Posterior cingulate gyrus (tissue), 11 donors: ENCODE measurements at places on chromosomes 2 and 18.
A peak's percentile ranks its signal among the peaks of the same experiment; 100 is the strongest.

GRCh38 chr2:60961457-60961856 is 56.1 kb upstream of the PEX13 start:
- DNase-seq: no peak

GRCh38 chr2:133422931-133423351 is 145.3 kb downstream of the NCKAP5 start:
- DNase-seq: no peak

DNA sequence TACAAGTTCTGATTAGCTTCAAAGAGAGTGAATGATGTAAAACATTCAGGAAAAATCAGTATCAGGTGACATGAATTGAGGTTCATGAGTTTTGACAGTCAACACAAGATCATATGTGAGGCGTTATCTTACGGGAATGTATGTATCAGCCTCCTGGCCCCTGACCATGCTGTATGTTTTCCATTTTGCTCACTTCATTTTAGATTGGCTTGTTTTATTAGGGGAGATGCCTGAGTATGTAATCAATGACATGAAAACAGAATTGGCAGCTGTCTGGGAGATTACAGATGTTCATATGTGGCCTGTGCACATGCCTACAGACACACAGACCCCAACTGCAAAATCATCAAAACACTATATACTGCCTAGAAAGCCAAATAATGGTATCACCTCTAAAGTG is 168.5 kb upstream of the RND3 start:
- DNase-seq: no peak

DNA sequence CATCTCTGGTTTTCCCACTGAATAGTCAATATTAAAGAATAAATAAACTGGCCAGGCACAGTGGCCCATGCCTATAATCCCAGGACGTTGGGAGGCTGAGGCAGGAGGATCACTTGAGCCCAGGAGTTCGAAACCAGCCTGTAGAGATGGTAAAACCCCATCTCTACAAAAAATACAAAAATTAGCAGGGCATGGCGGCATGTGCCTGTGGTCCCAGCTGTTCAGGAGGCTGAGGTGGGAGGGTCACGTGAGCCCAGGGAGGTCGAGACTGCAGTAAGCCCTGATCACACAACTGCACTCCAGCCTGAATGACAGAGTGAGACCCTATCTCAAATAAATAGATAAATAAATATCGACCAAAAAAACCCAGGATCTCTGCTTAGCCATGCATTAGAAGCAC is 50.2 kb upstream of the BIN1 start:
- no peak for DNase-seq

- no peak for DNase-seq
Measured at GRCh38 chr2:179255129-179255528, 9.5 kb downstream of the SESTD1 start.

- no peak for DNase-seq
Measured at GRCh38 chr2:38498045-38498481, 104.7 kb downstream of the HNRNPLL start.

- DNase-seq: no peak
Measured at GRCh38 chr2:73970850-73971471, 13.7 kb upstream of the TET3 start.

- DNase-seq: no peak
Measured at GRCh38 chr2:207933396-207934065, 91.8 kb downstream of the PLEKHM3 start.

DNA sequence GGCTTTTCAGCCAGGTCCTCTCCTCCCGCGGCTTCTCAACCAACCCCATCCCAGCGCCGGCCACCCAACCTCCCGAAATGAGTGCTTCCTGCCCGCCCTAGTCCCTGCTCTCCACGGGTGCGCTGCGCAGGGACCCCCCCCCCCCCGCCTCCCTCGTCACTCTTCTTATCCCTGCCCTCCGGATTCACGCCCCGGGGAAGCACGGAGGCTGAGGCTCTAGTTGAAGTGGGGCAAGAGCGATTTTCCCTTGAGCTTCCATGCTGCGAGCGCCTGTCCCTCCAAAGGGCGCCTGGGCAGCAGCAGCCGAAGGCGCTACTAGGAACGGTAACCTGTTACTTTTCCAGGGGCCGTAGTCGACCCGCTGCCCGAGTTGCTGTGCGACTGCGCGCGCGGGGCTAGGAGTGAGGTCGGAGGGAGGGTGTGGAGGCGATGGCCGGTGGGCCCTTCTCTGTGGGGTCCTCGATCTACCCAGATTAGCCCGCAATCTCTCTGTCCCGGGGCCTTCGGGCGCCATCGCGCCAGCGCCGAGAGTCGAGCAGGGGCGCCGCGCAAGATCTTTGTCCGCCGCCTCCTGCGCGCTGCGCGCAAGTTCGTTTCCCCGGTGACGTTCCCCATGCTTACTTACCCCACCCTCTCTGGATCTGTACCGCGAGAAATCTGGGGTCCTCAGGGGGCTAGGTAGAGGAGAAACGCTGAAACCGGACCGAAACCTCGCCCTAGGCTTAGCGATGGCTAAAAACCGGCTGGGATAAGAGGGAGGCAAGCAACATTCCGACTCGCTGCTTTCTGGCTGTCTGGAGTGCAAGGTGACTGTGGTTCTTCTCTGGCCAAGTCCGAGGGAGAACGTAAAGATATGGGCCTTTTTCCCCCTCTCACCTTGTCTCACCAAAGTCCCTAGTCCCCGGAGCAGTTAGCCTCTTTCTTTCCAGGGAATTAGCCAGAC is 677 bp downstream of the GAD1 start:
- DNase-seq: no peak

- DNase-seq: no peak
Measured at GRCh38 chr2:127275789-127276188, 18.2 kb downstream of the ERCC3 start.

- DNase-seq: no peak
Measured at GRCh38 chr2:11873356-11874154, 127.1 kb downstream of the LPIN1 start.

GRCh38 chr2:119242276-119243119 is 18.9 kb downstream of the STEAP3 start:
- no peak for DNase-seq

DNA sequence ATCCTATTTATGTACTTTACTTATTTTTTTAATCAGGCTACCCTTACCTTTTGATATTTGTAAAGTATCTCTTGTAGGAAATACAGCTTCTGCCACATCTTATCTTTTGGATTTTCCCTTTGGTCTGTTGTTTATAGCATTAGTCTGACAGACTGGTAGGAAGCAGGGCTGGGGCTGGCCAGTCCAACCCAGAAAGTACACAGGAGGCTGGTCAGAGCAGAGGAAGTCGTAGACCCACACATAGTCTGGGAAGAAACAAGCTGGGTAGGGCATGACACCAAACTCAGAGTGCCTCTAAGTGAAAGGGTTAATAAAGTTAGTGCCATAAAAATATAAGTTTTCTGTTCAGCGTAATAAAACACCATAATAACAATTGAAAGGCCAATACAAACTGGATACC is 51.7 kb downstream of the BOLA3 start:
- no peak for DNase-seq

- no peak for DNase-seq
Measured at GRCh38 chr2:14756122-14756541, 123.6 kb downstream of the LRATD1 start.

- DNase-seq: no peak
Measured at GRCh38 chr2:9867881-9868280, 24.6 kb downstream of the TAF1B start.

DNA sequence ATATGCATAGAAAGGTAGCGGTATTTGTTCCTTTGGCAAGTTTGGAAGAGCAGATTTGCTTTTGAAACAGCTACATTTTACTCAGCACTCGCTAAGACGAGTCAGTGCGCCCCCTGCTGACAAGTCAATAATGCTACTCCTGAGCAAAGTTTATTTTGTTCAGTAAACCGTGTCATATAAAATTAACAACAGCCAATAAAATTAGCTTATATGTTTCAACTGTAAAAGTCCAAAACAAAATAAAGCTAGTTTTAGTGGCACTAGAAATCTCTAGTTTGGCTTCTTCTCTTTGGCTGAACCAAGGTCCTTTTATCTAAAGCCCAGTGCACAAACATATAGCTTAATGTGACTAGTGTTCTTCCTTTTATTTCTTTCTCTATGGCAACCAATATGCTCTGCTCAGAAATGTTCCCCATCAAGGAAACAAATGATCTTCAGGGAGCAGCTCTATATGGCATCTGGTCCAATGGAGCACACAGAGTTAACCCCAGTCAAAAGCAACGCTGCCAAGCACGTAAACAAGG is 4.2 kb upstream of the POU3F3 start:
- peak; percentile 90 for DNase-seq
